CD4-positive, alpha-beta memory T cell (primary cell): ENCODE measurements at places on chromosomes 16 and 17. TPM values are rescaled to one million over a fixed set of nuclear protein-coding genes. Genes with fewer than 3 reads are reported as not detected.
A peak's percentile ranks its signal among the peaks of the same experiment; 100 is the strongest.

Gene ARHGAP44
- not detected for total RNA-seq

Gene SLFN13
- total RNA-seq = 24.6 TPM

- no peak overlapping the region for H3K27ac ChIP-seq
- no peak for DNase-seq
These were observed 1.7 kb downstream of the KCNJ12 start for GRCh38 chr17:21377705-21378396.

DNA sequence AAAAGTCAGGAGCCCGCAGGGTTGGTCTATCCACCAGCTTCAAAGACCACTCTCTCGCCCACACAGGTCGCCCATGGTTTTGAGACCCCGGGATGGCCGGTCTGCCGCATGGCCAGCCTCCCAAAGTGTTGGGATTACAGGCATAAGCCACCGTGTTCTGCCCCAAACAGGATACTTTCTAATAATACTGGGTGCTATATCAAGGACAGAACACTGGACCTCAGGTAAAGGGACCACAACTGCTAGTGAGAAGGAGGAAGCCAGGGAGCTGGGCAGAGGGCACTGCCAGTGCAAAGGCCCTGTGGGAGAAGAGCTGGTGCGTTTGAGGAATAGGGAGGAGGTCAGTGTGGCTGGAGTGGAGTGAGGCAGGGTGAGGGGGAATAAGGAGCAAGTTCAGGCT is 34.1 kb downstream of the IL21R start:
- H3K4me1 ChIP-seq = no peaks in the 10 kb centered on the region
- no peak overlapping the region for H3K4me3 ChIP-seq
- peaks cover 80% of the 10 kb centered on the region for H3K36me3 ChIP-seq
- H3K27ac ChIP-seq = no peak overlapping the region
- H3K27me3 ChIP-seq = no peaks in the 10 kb centered on the region

- H3K36me3 ChIP-seq = peaks cover 38% of the 10 kb centered on the region
- H3K27ac ChIP-seq = no peak overlapping the region
- DNase-seq = no peak
These were observed 5.0 kb upstream of the HSD3B7 start for GRCh38 chr16:30980023-30980371.

GRCh38 chr17:57419940-57420550 is 163.7 kb downstream of the MSI2 start:
- no peak overlapping the region for H3K27ac ChIP-seq
- DNase-seq = no peak
- H3K36me3 ChIP-seq = no peaks in the 10 kb centered on the region
- H3K4me1 ChIP-seq = peaks cover 9% of the 10 kb centered on the region

DNA sequence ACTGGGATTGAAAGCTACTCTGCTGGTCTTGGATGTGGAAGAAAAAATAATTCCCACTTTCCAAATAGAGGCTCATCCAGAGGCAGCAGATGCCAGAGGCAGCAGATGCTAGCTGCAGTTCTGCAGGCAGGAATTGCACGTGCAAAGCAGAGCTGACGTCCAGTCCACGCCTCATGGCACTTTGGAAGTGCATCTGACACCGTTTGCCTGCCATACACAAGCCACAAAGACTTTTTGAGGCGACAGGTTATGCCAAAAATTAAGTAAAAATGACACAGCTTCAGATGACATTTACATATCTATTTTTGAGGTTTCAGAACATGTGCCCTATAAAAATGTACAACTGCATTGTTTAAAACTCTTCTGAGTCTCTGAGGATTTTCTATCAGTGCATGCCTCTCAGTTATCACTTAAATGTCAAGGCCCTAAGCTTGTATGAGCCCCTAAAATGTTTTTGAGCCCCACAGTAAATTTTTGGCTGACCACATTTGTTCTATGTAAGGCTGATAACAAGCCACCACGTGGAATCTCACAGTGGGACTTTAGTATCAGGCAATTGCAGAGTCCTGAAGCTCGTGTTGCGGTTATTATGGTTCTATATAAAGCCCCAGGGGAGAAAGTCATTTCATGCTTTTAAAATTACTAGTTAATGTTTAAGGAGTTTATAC is 239.2 kb downstream of the PRKCA start:
- H3K36me3 ChIP-seq = no peaks in the 10 kb centered on the region
- H3K27me3 ChIP-seq = no peaks in the 10 kb centered on the region
- DNase-seq = no peak

GRCh38 chr17:77943971-77944370 is 14.5 kb upstream of the TNRC6C start:
- H3K27ac ChIP-seq = no peak overlapping the region
- no peaks in the 10 kb centered on the region for H3K27me3 ChIP-seq
- no peaks in the 10 kb centered on the region for H3K36me3 ChIP-seq

GRCh38 chr17:13584701-13585080 is 17.0 kb downstream of the HS3ST3A1 start:
- no peaks in the 10 kb centered on the region for H3K36me3 ChIP-seq
- DNase-seq = no peak
- no peaks in the 10 kb centered on the region for H3K4me1 ChIP-seq

Gene KRT40
- not detected for total RNA-seq

GRCh38 chr17:11330006-11330405 is 89.0 kb downstream of the SHISA6 start:
- no peaks in the 10 kb centered on the region for H3K36me3 ChIP-seq
- DNase-seq = no peak
- H3K27me3 ChIP-seq = no peaks in the 10 kb centered on the region
- no peak overlapping the region for H3K4me3 ChIP-seq
- no peaks in the 10 kb centered on the region for H3K4me1 ChIP-seq
- no peak overlapping the region for H3K27ac ChIP-seq

GRCh38 chr17:12867726-12868125 is 78.4 kb downstream of the ARHGAP44 start:
- no peak for DNase-seq
- H3K27me3 ChIP-seq = no peaks in the 10 kb centered on the region
- no peak overlapping the region for H3K27ac ChIP-seq
- no peak overlapping the region for H3K4me3 ChIP-seq
- H3K4me1 ChIP-seq = no peaks in the 10 kb centered on the region

- peaks cover 71% of the 10 kb centered on the region for H3K4me1 ChIP-seq
- peak overlapping the region; percentile 77 for H3K27ac ChIP-seq
- H3K27me3 ChIP-seq = no peaks in the 10 kb centered on the region
- H3K4me3 ChIP-seq = peak overlapping the region; percentile 89
- H3K36me3 ChIP-seq = peaks cover 21% of the 10 kb centered on the region
These were observed 845 bp upstream of the NAT9 start for GRCh38 chr17:74776990-74777389.

GRCh38 chr17:39543664-39544063 is 64.1 kb downstream of the NEUROD2 start:
- H3K27me3 ChIP-seq = no peaks in the 10 kb centered on the region
- no peak for DNase-seq
- peaks cover 8% of the 10 kb centered on the region for H3K4me1 ChIP-seq
- H3K27ac ChIP-seq = no peak overlapping the region
- H3K4me3 ChIP-seq = no peak overlapping the region

Gene BIRC5
- not detected for total RNA-seq

Gene TBC1D3K
- total RNA-seq = not detected
